Stimulated activated naive CD4-positive, alpha-beta T cell (primary cell): ENCODE measurements at places on chromosomes 2 and 18.

- DNase-seq = no peak
Observed at GRCh38 chr18:44602380-44602779, 78.3 kb upstream of the SETBP1 start.

- DNase-seq = no peak
Observed at GRCh38 chr2:204018717-204019116, 82.2 kb downstream of the ICOS start.

- no peak for DNase-seq
Observed at GRCh38 chr2:160373666-160374065, 119.9 kb downstream of the RBMS1 start.

GRCh38 chr2:60499651-60500265 lies 53.7 kb downstream of the BCL11A start:
- DNase-seq = no peak

DNA sequence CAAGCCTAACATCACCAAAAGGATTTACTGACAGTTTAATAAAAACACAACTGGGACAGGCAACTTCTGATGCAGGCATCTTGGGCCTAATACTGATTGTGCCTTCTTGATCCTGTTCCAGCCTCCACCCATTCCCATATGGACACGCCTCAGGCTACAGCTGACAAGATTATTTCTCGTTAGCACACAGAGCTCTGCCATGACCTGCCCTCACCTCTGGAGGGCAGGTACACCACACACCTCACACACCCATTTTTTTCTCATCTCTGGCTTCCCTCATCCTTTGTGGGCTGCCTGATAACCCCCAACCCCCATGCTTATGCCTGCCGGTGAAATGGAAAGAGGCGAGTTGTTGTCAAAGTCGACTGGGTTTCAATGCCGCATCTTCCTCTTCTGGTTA lies 147.0 kb downstream of the ANTXR1 start:
- no peak for DNase-seq

DNA sequence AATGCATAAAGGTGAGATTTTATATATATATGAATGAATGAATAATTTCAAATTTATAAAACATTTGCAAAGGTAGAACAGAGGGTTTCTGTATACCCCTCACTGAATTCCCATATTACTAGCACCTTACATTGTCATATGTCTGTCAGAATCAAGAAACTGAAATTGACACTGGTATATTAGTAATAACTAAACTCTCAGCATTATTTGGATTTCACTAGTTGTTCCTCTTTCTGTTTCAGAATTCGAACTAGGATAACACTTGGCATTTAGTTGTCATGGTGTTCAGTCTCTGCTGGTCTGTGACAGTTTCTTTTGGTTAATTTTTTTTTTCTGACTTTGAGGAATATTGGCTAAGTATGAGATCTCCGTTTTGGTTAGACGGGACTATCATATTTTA lies 275.9 kb downstream of the DCC start:
- no peak for DNase-seq

DNA sequence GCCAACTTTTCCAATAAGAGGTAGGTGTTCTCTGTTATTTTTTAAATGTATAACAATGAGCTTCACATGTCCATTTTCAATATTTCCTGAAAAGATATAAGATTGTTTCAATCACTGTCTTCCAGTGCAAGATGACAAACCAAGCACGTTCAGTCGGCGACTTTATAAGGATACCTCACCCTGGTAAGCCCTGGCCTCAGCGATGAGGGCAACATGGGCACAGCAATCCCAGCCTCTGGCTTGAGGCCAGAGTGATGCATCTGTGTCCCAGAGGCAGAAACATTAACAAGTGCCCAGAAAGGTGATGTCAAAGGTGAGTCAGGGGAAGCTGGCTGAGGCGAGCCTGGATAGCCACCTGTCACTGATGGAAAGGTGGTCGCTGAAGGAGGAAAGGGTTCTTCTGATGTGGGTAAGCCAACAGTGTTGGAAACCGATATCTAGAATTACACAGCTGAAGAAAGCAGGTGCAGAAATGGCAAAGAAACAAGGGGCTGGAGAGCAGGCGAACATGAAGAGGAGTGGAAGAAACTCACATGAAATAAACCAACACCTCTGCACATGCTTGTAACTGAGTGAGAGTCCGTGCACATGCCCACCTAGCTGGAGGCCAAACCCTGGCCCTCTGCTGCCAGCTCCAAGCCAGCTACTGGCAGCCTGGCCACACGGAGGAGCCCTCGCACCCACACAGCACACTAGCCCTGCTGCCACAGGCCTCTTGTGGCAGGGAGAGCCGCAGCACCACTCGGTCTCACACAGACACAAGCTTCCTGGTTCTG lies 65.5 kb downstream of the FBXO15 start:
- peak; percentile 55 for DNase-seq

GRCh38 chr2:95667480-95667879 lies 75.7 kb downstream of the TRIM43 start:
- no peak for DNase-seq

DNA sequence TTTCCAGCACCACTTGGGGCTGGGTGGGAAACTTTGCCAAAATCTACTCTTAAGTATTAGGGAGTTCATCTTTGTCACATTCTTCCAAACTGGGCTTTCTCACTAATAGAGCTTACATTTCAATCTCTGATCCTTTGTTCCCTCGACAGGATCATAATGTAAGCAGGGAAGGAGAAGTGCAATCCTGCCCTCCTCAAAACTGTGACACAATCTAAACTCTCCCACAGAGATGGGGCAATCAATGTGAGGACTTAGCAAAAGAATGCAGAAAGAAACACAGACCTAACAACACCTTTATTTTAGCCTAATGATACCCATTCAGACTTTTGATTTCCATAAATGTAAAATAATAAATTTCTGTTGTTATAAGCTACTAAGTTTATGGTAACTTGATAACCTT lies 40.8 kb downstream of the DSEL start:
- no peak for DNase-seq

DNA sequence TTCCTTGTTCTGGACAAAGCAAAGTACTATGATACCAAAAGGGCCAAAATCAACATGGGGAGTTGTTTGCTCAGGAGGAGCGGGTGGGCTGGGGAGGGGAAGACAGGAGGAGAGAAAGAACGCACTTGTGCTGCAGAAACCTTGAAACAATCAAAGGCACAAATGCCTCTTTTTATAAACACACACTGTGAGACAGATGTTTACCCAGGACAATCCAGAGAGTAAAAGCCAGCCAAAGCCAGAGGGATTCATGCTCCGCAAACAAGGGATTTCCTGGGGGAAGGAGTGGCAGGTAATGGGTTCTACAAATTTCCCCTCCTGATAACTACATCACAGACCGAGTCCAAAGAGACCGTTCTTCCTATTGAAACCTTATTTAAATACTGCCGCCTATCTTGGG lies 323.5 kb upstream of the SKOR2 start:
- DNase-seq = no peak

DNA sequence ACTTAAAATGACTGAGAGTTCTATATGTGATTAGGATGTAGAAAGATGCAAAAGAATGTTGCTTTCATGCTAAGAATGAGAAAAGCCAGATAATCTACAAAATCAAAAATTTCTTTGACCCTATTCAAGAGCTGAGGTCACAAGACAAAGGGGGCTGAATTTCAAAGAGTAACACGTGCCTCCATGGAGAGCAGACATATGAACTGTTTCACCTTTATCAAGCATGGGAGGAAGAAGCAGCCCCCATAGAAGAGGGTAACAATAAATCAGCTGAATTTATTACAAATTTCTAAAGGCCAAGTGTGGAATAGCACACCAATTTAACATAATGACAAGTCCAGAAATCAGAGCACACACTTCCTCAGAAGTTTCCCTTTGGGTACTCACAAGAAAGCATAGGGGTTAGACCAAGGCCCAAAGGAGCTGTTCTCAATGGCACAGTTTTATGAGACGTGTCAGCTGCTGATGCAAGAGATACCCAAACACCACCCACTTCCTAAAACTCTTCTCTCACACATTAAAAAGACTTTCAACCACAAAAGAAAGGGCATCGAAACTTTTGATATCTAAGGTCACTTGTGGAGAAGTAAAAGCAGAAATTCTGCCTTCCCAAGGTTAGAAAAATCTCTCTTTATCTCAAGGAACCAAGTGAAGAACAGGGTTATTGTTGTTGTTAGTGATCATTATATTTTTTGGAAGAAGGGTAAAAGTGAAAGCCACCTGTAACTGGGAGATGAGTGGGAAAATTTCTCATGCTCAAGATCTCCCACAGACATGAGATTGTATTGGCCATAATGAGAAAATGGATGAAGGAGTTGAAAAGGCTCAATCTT lies 950.1 kb downstream of the TRIB2 start:
- DNase-seq = no peak

DNA sequence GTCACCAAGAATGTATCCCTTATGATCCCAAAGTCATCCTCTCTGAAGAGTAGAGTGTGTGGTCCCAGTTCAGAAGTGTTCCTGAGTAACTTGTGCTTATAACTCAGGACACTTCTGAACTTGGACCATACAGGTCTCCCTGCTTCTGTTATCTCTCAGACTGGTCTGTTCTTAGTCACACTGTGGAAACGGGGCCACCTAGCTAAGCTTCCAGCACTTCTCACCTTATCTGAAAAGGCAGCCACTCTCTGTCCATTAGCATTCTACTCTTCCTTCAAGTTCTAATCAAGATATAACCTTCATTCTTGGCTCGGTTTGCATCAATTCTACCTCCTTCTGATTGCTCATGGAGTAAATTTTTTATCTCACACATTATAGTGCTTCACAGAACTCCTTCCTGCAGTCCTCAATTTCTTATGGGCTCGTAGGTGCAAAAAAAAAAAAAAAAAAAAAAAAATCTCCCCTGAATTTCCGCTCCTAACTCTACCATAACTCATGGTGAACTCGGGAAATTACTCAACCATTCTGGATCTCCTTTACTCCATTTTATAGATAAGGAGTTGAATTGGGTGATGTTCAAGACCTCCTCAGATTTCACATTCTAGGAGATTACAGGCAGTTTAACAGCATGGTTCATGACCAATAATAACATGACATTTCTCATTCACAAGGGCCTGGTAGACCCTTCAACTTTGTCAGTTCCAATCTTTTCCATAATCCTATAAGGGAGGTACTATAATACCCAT lies 108.4 kb downstream of the TACR1 start:
- DNase-seq = no peak

DNA sequence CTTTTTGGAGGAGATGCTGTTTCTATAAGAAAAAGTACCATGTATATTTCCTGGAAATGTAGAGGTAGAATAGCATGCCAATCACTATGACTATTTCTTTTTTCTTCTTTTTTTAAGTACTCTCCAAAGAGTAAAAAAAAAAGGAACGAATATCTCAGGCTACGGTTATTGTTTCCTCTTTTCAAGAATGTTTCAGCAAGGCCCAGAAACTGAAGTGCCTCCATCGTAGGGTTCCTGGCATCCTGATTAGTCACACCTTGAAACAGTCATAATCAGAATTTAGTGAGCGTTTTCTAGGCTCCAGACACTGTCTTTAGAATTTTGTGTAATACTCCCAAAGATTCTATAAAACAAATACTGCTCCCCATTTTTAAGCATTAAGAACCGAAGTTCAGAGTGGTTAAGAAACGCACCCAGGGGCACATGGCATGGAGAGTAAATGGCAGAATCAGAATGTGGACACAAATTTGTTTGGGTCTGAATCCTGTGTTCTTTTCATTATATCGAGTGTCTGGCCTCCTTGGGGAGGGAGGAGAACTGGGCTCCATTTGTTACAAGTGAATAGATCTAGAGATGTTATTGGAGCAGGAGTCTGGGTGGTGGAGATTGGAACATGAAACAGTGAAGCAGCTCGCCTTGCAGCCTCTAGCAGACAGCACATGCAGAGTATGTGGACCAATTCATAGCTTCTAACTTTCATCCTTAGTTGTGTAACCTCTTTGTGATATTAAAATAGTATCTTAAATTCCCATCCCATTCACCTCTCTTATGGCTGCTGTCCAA lies 26.7 kb downstream of the ZEB2 start:
- DNase-seq = no peak

DNA sequence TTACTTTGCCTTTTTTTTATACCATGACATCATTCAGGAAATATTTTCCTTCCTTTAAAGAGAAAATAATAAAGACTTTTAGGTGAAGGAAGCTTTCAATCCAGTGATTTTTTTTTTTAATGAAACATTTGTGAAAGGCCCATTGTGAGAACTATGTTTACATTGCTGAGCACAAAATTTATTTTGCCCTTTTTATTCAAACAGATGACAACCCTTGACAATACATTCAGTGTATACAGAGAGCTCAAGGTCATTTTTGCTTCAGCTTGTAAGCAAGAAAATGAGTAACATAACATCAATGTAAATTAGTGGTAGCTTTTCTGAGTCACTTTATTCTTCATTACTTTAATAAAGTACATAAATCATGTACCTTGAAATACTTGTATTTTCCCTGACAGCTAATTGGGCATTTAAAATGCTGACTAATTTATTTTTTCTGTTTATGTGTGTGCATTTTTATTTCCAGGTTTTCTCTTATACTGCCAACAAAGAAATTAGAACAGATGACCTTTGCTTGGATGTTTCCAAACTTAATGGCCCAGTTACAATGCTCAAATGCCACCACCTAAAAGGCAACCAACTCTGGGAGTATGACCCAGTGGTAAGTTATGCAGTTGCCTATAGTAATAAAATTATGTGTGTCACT lies 121.6 kb downstream of the GALNT1 start:
- no peak for DNase-seq

GRCh38 chr2:195824478-195824877 lies 167.5 kb downstream of the SLC39A10 start:
- DNase-seq = no peak

DNA sequence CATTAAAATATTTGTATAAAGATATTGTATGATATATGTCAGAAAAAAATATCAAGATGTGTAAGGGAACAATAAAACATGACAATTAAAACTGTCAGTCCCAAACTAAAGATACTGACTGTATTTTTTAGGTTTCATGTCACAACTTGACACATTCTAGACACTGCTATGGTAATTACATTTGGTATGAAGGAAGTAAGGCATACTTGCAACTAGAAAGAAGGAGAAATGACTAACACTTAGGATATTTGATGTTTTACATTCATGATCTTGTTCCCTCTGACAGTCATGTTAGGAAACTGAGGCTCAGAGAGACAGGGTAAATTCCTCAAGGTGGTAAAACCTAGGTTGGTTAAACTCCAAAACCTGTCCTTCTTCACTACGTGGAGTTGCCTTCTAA lies 68.3 kb downstream of the TMEFF2 start:
- DNase-seq = no peak

DNA sequence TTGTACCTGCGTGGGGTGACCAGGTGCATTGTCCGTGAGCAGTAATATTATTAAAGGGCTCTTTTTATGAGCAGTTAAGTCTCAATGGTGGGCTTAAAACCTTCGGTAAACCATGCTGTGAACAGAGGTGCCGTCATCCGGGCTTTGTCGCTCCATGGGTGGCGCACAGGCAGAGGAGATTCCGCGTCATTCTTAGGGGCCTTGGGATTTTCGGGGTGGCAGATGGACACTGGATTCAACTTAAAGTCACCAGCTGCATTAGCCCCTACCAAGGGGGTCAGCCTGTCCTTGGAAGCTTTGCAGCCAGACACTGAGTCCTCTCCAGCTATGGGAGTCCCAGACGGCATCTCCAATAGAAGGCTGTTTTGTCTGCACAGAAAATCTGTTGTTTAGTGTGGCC lies 107.7 kb downstream of the NFATC1 start:
- no peak for DNase-seq
